Activated CD4-positive, alpha-beta T cell treated with anti-CD3 and anti-CD28 coated beads, Interleukin-2, amount 10 ng/mL, durations not matched to agents 7 days and 5 days (primary cell): ENCODE measurements at places on chromosomes 13 and 19. TPM values are rescaled to one million over a fixed set of nuclear protein-coding genes. Genes with fewer than 3 reads are reported as not detected.

DNA sequence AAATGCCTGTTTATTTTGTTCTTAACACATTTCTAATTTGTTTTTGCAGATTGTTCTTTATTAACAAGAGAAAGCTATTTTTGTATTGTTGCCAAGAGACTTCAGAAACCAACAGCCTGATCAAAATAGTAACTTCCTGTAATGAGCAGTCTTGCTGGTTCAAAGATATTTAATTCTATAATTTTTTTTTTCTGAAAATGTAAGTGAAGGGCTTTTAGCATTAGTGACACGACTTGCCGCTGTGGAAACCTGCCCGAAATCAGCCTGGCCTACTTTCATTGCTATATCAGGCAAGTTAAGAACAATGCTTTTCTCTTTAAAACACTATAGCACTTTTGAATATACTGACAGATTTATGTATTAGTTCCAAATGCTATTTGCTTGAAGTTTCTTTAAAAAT, 374.3 kb downstream of the EFNB2 start:
- no peak for DNase-seq

DNA sequence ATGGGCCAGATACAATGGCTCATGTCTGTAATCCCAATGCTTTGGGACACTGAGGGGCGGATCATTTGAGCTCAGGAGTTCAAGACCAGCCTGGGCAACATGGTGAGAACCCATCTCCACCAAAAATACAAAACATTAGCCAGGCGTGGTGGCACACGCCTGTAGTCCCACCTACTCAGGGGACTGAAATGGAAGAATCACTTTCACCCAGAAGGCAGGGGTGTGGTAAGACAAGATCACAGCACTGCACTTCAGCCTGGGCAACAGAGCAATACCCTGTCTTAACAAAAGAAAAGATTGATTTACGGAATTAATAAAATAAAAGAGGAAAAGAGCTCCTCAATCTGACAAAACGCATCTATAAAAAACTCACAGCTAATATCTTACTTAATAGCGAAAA, 22.7 kb downstream of the USP12 start:
- DNase-seq: no peak

DNA sequence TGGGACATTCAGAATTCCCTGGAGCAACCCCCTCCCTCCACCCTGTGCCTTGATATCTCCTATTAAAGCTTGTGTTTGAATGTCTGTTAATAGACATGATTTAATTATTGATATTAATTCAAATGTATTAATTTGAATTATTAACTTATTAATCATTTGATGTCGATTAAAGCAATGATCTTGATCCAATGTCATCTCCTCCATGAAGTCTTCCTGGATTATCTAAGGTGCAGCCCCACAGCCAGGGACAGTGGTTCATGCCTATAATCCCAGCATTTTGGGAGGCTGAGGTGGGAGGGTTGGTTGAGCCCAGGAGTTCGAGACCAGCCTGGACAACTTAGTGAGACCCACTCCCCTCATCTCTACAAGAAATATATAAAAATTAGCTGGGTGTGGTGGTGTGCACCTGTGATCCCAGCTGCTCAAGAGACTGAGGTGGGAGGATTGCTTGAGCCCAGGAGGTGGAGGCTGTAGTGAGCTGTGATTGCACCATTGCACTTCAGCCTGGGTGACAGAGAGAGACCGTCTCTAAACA, 9.6 kb downstream of the FEM1A start:
- no peak for DNase-seq

- DNase-seq: peak; percentile 59
Observed at GRCh38 chr19:23394511-23394910, 760 bp downstream of the ZNF91 start.

DNA sequence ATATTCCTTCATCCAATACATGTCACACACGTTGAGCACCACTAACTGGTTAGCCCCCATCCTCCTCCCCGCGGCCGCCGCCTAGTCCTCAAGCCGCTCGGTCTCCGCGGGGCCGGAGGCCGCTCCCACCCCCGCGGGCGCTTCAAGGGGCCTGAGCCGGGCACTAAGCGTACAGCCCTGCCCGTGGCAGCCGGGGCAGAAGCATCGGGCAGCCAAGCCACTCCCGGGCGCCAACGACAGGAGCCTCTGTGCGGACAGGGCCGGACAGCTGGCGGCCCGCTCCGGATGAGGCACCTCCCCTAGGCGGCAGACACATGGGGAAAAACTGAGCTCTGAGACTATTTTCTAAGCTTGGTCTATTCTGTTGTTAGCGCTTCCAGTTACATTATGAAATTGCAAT, 2.8 kb upstream of the ZNF543 start:
- DNase-seq: no peak

GRCh38 chr13:32650705-32651311, 64.6 kb downstream of the PDS5B start:
- DNase-seq: peak; percentile 64

GRCh38 chr13:39490136-39490535, 112.9 kb downstream of the LHFPL6 start:
- DNase-seq: no peak

- no peak for DNase-seq
Observed at GRCh38 chr13:76267216-76267615, 619.0 kb downstream of the KCTD12 start.

GRCh38 chr19:40366697-40367561, 18.4 kb downstream of the PLD3 start:
- DNase-seq: no peak

Gene KCNJ14
- total RNA-seq: 0.87 TPM

Gene CEACAM16
- total RNA-seq: not detected

Gene NCAN
- not detected for total RNA-seq

Gene MAB21L1
- not detected for total RNA-seq

Gene ANGPTL8
- not detected for total RNA-seq

Gene RNF225
- total RNA-seq: 0.74 TPM

Gene GFY
- not detected for total RNA-seq
